ENCODE measurements at places on chromosomes 6 and 20.

DNA sequence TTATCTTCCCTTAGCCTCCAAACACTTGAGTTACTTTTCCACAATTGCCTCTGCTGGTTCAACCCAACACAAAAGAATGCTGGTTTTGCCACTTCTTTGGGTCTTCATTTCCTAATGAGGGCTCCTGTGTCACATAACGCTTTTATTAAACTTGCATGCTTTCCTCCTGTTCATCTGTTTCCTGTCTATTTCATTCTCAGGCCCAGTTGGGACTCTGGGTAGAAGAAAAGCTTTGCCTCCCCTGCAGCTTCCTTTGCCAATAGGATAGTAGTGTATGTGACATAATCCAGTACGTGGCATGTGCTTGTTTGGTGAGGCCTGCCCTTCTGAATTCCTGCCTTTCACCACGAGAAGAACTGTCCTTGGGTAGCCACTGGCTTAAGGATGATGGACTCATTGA is 529.3 kb upstream of the AGPAT4 start:
- DNase-seq = no peak

GRCh38 chr6:125279961-125280360 is 21.8 kb downstream of the HDDC2 start:
- DNase-seq = no peak

GRCh38 chr6:123169774-123170095 is 173.7 kb downstream of the CLVS2 start:
- no peak for DNase-seq

DNA sequence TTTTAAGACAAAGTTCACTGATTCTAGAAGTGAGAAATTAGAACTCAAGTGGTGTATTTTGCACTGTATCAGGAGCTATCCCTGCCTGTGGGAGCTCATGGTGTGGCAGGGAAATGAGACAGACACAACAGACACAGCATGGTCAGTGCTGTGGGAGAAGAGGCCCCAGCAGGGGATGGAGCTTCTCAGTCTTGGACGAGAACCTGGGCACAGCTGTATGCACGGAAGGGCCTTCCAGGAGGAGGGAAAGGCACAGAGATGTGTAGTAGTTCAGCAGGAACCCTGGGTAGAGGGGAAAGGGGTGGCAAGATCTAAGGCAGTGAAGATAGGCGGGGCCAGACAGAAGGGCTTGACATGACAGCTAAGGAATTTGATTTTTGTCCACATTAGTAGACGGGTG is 48.8 kb upstream of the KIF25 start:
- no peak for DNase-seq

GRCh38 chr6:26232940-26233648 is 131.9 kb upstream of the BTN3A2 start:
- DNase-seq = peak; percentile 36

DNA sequence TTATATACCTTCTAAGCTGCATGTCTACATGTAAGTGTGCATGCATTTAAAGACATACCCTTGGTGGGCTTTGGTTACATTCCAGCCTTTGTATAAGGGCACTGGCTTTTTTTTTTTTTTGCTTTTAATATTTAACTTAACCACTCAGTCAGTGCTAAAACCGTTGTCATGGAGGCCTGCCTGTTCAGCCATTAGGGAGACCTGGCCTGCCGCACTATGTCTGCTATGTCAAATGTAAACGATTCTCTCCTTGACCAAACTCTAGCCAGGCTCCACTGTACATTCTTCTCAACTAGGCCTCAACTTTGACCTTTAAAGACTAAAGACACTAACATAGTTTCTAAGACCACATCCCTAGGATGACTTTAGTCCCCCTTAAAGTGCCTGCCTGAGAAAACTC is 48.7 kb upstream of the BTN3A2 start:
- no peak for DNase-seq

- no peak for DNase-seq
These were observed 59.7 kb downstream of the RBM38 start for GRCh38 chr20:57450931-57451330.

- no peak for DNase-seq
These were observed 6.1 kb upstream of the PKIG start for GRCh38 chr20:44576297-44576696.

DNA sequence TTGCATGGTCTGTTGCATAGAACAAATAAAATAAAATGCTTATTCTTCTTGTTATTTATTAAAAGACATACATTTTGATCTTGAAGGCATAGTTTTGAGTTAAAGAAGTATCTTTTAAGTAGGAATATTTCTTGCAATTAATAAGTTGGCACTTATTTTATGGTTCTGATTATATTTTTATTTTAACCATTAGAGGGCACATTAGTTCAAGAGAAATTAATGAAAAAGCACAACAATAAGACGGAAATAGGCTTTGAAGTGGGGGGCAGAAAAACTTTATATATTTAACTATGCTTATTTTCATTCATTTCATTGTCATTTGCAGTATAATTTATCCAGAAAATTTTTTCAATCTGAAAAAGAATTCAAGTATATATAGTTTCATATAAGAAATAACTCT is 44.2 kb upstream of the MAP3K7 start:
- no peak for DNase-seq

- no peak for DNase-seq
These were observed 462.7 kb upstream of the CDH4 start for GRCh38 chr20:60789399-60789798.

Data from stimulated activated CD4-positive, alpha-beta T cell treated with anti-CD3 and anti-CD28 coated beads, Interleukin-1b, Interleukin-23, amount 100 ng/mL, for 24 hours (primary cell).